ENCODE measurements at places on chromosomes 11 and 22. TPM values are rescaled to one million over a fixed set of nuclear protein-coding genes. Genes with fewer than 3 reads are reported as not detected.

TCN2 gene
- polyA plus RNA-seq = 54.6 TPM

FAM180B gene
- 0.63 TPM for polyA plus RNA-seq

ROM1 gene
- 2.8 TPM for polyA plus RNA-seq

CRYBB3 gene
- polyA plus RNA-seq = not detected

OTOG gene
- polyA plus RNA-seq = 0.90 TPM

APOA5 gene
- polyA plus RNA-seq = not detected

GSTP1 gene
- polyA plus RNA-seq = 771 TPM

FAM118B gene
- polyA plus RNA-seq = 29.0 TPM

OR56A1 gene
- polyA plus RNA-seq = not detected

BAIAP2L2 gene
- polyA plus RNA-seq = 7.8 TPM

OR52E8 gene
- polyA plus RNA-seq = not detected

OR6A2 gene
- polyA plus RNA-seq = not detected

UPK3A gene
- 2.7 TPM for polyA plus RNA-seq

ZBTB16 gene
- 1.9 TPM for polyA plus RNA-seq

PGAP2 gene
- 32.8 TPM for polyA plus RNA-seq

RAC2 gene
- 5.7 TPM for polyA plus RNA-seq

MAML2 gene
- 31.0 TPM for polyA plus RNA-seq

PHOX2A gene
- not detected for polyA plus RNA-seq

TAF1D gene
- polyA plus RNA-seq = 163 TPM

RAB36 gene
- 17.5 TPM for polyA plus RNA-seq

LINC01488 gene
- polyA plus RNA-seq = 0.06 TPM

MOGAT2 gene
- polyA plus RNA-seq = 1.2 TPM

BLID gene
- polyA plus RNA-seq = not detected

USP2 gene
- polyA plus RNA-seq = 12.5 TPM

LUZP2 gene
- polyA plus RNA-seq = 1.6 TPM

ART5 gene
- 3.5 TPM for polyA plus RNA-seq

LRRC75B gene
- 44.8 TPM for polyA plus RNA-seq

WNT7B gene
- 10.1 TPM for polyA plus RNA-seq

OR8A1 gene
- polyA plus RNA-seq = not detected

CLMP gene
- 27.6 TPM for polyA plus RNA-seq

OR4A16 gene
- not detected for polyA plus RNA-seq

NRIP3 gene
- 0.95 TPM for polyA plus RNA-seq

EMID1 gene
- polyA plus RNA-seq = 97.2 TPM

MS4A6E gene
- not detected for polyA plus RNA-seq

MAPK8IP1 gene
- polyA plus RNA-seq = 11.5 TPM

DDX25 gene
- 3.1 TPM for polyA plus RNA-seq

HARBI1 gene
- 5.5 TPM for polyA plus RNA-seq

C22orf23 gene
- 5.8 TPM for polyA plus RNA-seq

KLHL22 gene
- 38.9 TPM for polyA plus RNA-seq

OR2AT4 gene
- 0.01 TPM for polyA plus RNA-seq

CNIH2 gene
- 4.9 TPM for polyA plus RNA-seq

RFPL1 gene
- polyA plus RNA-seq = 1.8 TPM

HEPHL1 gene
- polyA plus RNA-seq = 0.10 TPM

TENM4 gene
- 19.1 TPM for polyA plus RNA-seq

Data from left renal cortex interstitium (tissue), 4 donors.